ENCODE measurements at places on chromosomes 3 and 15.
A peak's percentile ranks its signal among the peaks of the same experiment; 100 is the strongest.

DNA sequence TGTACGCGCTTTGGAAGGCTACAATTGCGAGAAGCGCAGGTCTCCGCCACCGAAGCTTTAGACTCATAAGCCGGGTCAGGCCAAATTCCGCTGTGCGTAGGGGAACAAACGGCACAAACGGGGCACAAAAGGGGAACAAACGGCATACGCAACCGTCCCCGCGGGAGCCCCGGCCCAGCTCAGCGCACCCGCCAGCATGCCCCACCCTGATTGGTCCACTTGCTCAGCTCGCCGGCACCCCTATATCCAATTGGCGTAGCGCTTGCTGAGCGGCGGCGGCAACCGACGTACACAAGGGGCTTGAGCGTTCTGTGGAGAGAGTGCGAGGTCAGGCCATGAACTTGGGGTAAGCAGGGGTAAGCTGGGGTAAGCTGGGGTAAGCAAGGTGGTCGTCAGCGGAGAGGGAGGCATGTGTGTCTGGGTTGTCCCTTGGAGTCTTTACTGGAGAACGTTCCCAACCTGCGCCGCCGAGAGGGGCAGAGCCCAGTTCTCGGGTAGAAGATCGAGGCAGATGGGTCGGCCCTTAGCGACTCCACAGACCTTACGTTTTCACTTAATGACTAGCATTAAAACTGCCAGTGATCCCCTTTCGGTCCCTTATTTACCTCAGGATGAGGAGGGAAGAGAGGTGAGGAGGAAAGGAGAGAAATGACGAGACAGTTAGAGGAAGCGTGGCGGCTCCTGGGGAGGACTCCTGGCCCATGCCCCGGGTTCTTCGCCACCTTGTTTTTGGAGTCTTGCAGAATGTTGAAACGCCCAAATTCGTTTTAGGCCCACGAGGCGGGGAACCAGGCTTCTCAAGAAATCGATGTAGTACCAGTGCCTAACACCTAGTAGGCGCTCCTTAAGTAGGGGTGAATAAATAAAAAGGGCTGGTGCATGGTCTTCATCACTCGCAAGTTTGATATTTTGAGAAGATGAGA, at the start of gene CCDC66:
CCDC66 (plus strand) TSS at position 268 of the 923 bp plus-strand sequence; CDS start at position 336, 68 bp downstream.
- DNase-seq: peak; percentile 94

GRCh38 chr3:74363346-74363745, 251.1 kb downstream of the CNTN3 start:
- no peak for DNase-seq

DNA sequence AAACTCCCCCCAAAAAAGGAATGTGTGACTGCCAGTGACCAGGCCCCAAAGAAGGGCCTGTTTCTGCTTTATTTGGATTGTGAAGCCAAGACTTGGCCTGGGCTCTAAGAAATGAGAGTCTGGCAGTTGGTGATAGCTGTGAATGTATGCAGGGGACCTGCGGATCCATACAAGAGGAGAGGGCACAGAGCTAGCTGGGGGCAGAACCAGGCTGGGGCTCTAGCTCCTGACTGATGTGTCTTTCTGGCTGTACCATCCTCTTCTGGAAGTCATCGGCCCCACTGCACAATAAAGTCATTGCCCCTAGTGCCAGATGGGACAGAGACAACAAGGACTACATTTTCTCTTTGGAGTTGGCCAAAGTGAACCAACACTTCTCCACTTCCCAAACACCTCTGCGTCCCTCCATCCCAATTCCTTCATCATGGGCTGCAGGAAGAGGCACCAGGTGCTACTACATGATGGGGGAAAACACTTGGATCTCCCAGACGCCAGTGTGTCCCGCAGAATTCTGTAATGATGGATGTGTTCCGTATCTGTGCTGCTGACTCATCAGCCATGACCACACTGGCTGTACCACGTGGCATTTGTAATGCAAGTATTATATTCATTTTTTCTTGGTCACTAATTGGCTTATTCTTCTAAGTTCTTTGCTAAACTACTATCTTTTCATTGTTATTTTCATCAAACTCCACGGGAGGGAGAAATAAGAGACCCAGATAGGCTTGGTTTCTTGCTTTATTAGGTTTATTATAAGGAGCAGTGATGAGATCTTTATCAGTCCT, 1.7 kb upstream of the PLA2G4F start:
- DNase-seq: peak; percentile 48

DNA sequence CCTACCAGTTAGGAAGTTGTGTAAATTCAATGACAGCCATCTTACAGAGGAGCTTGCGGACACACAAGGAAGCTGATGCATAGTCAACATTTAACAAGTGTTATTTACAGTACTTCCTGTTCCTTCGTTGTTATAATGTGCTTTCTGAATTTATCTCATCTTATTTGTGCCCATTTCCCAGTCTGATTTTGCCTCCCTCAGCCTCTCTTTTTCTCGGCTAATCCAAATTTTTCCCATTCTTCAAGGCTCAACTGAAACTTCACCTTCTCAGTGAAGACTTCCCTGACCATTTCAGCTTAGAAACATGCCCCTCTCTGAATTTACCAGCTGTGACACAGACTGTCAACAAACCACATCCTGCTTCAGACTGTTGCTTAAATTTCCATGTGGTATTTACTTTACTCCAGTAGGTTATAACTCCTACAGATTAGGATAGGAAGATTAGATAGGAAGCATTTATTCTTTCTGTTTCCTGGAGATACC, 55.7 kb upstream of the CP start:
- DNase-seq: peak; percentile 44

- peak; percentile 26 for DNase-seq
These were observed 454.0 kb upstream of the ROBO2 start for GRCh38 chr3:76585794-76586392.

DNA sequence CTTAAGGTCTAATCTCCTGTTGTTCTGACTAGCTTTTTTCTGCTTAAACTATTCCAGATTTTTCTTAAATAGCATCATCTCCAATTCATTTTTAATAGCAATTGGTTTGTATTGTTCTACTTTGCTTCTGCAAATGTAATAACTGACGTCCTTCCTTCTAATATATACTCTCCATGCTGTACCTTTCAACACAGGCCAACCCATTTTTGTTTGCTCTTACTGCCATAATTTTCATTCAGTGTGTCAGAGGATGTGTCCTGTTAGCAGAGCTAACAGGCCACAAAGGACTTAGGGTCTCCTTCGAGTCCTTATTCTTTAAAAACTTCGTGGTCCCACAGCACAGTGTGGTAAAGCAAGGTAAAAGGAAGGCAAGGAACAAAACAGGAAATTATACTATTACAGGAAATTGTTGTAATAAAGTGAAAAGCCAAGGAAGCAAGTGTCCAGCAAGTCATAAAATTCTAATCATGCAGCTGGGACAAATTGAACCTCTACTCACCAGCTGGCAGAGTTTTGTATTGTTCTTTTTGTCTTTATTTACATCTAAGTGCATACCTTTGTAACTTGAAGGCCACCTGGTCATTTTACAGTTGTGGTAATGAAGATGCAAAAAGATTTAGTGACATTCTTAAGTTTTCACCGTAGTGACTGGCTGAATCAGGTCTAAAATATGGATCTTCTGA, 64.9 kb upstream of the ZBTB20 start:
- no peak for DNase-seq

GRCh38 chr3:57810048-57810447, 53.9 kb downstream of the SLMAP start:
- no peak for DNase-seq

DNA sequence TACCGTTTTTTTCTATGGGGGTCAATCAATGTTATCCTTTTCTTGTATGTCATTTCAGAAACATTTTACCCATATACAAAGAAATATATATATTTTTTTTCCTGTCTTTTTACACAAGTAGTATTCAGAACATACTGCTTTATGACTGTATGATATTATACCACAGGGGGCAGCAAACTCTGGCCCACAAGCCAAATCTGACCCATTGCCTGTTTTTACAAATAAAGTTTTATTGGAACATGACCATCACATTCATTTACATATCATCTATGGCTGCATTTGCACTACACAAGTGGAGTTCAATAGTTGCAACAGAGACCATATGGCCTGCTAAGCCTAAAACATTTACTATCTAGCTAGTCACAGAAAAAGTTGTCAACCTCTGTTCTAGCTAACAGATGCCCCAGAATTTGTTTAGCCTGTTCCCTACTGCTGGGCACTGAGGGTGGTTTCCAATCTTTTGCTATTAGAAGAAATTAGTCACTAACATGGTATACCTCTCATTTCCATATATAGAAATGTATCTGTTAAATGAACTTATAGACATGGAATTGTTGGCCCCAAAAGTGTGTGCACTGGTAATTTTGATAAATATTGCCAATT, 57.7 kb downstream of the BFSP2 start:
- peak; percentile 27 for DNase-seq

DNA sequence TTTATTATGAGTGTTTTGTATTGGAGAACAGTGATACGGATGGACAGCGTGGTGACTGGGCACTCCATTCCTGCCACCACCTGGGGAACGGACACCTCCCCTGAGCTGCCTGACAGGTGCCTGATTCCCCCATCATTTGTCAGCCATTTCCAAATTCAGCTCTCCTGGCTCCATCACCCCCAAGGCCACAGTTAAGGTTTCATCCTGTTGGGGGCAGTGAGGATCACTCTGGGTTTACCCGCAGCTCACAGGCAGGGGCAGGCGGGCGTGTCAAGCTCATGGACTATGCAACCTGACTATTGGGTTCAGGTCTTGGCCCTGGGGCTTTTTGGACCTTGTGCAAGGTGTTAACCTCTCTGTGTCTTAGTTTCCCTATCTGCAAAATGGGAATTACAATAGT, 76.3 kb downstream of the RAB11A start:
- no peak for DNase-seq

DNA sequence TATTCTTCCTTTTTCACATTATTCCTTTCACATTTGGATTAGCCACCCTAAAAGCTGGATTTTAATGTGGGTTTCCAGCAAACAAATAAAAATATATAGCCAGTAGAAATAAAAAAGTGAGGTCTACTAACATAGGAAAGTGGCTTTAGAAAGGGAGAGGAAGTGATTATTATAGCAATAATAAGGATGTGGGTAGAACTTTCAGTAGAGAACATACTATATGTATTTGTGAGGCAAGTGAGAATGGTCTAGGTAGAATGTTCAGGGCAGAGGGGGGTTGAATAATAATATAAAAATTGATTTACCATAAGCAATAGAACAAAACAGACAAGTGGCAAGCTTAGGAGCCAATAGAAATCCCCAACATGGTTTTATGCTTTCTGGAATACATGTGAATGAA, 88.6 kb downstream of the NR1I2 start:
- DNase-seq: no peak

Data from inflammatory macrophage treated with lipopolysaccharide for 1 hour (primary cell).